H1 (cell line): ENCODE measurements at places on chromosomes 4 and X.
A peak's percentile ranks its signal among the peaks of the same experiment; 100 is the strongest.

GRCh38 chr4:125750828-125751466 is 436.2 kb downstream of the FAT4 start:
- peak; percentile 23 for DNase-seq

GRCh38 chrX:4876268-4876667 is 1162.8 kb upstream of the PRKX start:
- no peak for DNase-seq

- no peak for DNase-seq
Measured at GRCh38 chrX:79325263-79325958, 41.7 kb downstream of the ITM2A start.

- DNase-seq, result no peak
Measured at GRCh38 chr4:80340036-80340435, 4.5 kb downstream of the CFAP299 start.

DNA sequence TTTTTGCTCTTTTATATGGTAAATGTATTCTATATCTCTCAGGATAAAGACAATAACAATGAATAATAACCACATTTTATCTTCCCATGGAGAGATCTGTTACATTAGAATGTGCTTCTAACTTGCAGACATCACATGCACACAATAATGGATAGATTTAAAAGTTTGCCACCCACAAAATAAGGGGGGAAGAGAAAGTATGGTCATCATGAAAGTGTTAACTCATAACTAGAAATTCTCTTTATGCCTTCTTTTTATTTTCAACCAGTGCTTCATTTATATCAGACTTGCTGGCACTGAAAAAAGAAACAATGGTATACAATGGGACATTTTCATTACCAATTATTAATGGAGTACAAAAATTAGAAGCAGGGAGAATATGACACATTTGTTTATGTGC is 470.0 kb downstream of the FAT4 start:
- no peak for DNase-seq

GRCh38 chr4:37601531-37601930 is 84.6 kb downstream of the RELL1 start:
- no peak for DNase-seq

DNA sequence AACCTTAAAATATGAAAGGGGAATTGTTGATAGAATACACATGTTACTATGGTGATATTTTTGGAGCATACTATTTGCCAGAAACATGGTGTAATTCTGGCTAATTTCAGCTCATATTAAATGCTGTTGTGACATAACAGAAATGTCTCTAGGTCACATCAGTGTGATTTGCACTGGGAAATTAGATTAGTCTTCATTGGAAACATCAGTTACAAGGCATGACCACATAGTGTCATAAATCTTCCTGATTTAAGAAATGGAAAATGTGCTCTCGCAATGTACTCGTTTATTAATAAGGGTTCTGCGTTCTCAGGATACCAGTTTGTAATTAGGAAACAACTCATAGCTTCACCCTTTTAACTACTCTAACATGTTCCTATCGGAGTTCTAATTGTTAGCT is 72.9 kb upstream of the GYPA start:
- no peak for DNase-seq

- DNase-seq, result no peak
Measured at GRCh38 chr4:74375824-74376426, 11.0 kb downstream of the EREG start.

DNA sequence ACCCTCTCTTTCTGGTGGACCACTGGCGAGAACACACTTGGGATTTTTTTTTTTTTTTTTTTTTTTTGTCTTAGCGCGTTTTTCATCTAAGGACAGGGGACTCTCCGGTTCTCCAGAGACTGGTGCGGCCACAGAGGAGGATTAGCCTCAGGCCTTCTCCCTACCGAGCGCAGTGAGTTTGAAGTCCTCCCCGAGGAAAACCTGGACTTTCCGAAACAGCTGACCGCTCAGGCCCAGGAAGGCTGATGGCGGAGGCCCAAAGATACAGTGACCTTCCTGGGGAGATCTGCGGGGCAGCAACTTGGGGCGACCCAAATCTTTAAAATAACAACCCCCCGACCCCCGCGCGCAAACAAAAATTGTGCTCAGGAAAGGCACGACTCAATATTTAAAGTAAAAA is 9.2 kb downstream of the NKX3-2 start:
- no peak for DNase-seq

GRCh38 chr4:4810778-4811177 is 48.7 kb upstream of the MSX1 start:
- DNase-seq, result no peak

GRCh38 chrX:8971116-8971515 is 62.8 kb downstream of the FAM9B start:
- no peak for DNase-seq

GRCh38 chr4:38805530-38806145 is 1.0 kb upstream of the TLR1 start:
- no peak for DNase-seq

GRCh38 chr4:27685091-27685490 is 824.5 kb downstream of the STIM2 start:
- no peak for DNase-seq

DNA sequence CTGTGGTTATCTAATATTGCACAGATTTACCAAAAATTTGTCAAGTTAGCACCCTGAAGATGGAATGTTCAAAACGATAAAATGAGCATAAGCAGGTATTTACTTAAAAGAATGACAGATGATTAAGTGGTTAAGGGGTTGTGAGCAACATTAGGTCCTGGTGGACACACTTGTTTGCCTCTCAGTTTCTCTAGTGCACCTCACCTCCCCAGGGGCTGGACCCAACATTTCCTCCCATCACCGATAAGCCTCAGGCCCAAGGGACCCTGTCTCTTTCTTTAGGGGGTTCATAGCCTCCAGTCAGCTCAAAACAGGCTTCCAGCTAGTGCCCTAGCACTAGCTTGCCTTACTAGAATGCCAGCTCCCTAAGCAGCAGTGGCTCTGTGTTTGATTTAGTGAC is 88.0 kb downstream of the ATP11C start:
- no peak for DNase-seq

DNA sequence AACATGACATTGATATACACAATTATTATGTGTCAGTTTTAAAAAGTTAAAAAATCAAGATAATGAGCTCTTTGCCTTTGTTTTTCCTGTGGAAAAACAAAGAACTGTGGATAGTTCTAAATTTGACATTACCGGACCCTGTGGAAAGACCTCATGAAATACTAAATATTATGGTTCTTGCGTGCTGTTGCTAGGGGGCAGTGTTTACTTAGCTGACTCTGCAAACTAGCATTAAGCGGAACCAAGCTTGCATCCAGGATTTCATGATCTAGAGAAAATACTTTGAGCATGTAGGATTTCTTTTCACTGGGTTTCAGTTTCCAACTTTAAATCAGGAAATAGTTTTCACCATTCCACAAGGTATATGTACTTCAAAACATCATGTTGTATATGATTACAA is 33.6 kb downstream of the CLCN4 start:
- no peak for DNase-seq

DNA sequence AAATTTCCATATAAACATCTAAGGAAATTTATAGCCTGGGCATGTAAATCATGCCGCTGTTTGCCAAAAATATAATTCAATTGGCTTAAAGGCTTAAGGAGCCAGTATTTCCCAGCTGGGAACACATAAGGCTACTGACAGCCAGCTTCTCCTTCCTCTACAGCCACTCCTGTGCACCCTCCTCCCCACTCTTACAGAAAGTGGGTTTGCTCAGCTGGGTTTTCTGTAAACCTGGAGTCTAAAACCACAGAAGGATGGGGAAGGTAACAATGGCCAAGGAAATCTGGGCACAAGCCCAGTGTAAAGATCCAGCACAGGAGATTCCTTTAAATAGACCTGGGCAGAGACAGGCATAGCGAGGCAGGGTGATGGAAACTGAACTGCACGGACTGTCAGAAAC is 18.5 kb downstream of the ACSL1 start:
- DNase-seq, result no peak

GRCh38 chr4:15992167-15992485 is 29.2 kb upstream of the FGFBP2 start:
- DNase-seq, result no peak
